NCI-H510A treated with DMSO at 0.1 percent for 48 hours (cell line): ENCODE measurements at places on chromosomes 11 and 22.
A peak's percentile ranks its signal among the peaks of the same experiment; 100 is the strongest.

DNA sequence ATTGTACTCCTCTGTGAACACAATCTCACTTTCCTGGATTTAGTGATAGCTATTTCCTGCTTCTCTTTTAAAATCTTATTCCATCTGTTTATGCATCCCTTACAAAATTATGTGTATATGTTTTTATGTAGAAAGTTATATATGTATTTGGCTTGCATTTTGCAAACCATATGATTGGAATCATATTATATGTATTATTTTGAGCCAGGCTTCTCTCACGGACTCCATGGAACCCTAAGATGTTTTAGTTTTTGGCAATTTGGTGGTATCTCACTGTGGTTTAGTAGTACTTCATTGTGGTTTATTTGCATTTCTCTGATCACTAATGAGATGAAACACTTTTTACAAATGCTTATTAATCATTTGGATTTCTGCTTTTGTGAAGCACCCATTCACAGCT, 507.3 kb upstream of the KIRREL3 start:
- DNase-seq = no peak

GRCh38 chr22:32605576-32605975, 131.0 kb downstream of the FBXO7 start:
- DNase-seq = no peak

DNA sequence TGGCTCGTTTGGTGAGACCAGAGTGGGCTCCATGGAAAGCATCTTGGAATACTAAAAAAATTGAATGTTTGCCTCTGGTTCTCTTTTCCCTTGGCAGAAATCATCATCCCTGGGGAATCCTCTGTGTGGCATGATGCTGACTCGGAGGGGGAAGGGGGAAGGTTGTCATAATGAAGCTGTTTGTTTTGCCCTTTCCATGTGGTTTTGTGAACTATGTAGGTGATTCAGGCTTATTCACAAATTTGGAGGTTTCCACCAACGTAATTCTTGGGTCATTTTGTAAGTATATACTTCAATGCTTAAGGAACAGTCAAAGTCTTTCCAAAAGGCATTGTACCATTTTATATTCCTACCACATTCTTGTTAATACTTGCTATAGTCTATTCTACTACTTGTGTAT, 754.0 kb upstream of the FAT3 start:
- no peak for DNase-seq

DNA sequence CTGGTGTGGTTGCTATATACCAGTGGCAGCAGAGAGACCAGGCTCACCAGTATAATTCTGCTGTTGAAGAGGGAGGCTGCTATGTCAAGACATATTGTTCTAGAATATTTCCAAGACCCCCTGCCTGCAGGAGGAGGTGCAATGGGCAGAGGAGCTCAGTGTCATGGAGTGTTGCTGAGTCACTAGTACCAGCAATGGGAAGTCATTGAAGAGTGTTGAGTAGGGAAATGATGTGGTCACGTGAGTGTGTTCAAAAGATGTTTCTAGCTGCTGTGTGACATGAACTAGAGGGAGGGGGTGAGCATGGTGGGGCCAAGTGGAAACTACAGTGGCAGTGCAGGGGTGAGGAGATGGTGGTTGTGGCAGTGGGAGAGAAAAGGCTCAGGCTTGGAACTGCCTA, 76.3 kb upstream of the BIRC3 start:
- peak; percentile 17 for DNase-seq

- no peak for DNase-seq
These were observed 6.9 kb downstream of the SMPD1 start for GRCh38 chr11:6397156-6397555.

- DNase-seq = no peak
These were observed 34.4 kb downstream of the TMEM225 start for GRCh38 chr11:123851110-123851509.

DNA sequence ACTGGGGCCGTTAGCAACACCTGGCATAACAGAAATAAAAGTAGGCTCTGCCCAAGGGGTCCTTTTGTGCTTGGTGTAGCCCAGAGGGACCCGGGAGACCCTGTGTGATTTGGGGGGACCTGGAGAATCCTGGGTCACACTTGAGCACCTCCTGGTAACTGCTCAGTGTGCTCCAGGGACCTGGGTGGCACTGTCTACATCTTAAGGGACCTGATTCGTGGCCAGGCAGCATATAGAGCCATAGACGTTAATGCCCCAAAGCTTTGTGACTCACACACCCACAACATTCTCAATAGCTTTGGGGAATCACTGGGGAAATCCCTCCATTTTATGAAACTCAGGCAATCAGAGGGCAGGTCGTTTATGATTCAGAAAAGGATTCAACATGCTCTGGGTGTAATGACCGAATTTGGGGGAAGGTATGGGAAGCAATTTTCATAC, 3.6 kb upstream of the IGF2 start:
- no peak for DNase-seq

DNA sequence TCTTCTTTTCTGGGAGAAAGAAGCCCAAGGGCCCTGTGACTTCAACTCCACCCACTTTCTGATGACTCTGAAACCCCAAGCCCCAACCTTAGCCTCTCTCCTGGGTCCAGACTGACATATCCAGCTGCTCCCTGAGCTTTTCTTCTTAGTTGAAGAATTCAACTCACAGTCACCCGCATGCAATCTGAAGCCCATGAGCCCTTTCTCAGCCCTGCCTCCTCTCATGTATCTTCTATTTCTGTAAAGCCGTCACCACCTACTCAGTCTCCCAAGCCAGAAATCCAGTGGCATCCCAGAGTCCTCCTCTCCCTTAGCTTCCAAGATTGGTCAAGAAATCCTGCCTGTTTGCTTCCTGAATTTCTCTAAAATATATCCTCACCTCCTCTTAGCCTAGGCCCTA, 7.1 kb upstream of the TMA7B start:
- no peak for DNase-seq

DNA sequence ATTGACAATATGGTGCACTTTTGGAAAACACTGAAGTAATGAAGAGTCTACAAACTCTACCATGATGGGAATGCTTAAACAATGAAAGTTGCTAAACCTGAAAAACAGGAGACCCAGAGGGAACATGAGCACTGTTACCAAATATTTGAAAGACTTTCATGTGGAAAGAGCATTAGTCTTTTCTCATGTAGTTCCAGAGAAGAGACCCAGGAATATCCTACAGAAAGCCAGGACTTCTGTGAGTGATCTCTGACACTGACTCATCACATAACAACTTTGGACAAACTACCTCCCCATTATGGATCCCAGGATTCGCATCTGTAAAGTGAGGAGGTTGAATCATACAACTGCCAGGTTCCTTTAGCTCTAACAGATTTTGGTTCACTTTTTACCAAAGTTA, 62.2 kb downstream of the FAM181B start:
- no peak for DNase-seq

- DNase-seq = no peak
These were observed 506.3 kb upstream of the LUZP2 start for GRCh38 chr11:23990346-23991164.

GRCh38 chr11:3155216-3155615, 9.9 kb downstream of the OSBPL5 start:
- no peak for DNase-seq

- no peak for DNase-seq
These were observed 48.4 kb downstream of the KCNJ4 start for GRCh38 chr22:38406617-38407016.

DNA sequence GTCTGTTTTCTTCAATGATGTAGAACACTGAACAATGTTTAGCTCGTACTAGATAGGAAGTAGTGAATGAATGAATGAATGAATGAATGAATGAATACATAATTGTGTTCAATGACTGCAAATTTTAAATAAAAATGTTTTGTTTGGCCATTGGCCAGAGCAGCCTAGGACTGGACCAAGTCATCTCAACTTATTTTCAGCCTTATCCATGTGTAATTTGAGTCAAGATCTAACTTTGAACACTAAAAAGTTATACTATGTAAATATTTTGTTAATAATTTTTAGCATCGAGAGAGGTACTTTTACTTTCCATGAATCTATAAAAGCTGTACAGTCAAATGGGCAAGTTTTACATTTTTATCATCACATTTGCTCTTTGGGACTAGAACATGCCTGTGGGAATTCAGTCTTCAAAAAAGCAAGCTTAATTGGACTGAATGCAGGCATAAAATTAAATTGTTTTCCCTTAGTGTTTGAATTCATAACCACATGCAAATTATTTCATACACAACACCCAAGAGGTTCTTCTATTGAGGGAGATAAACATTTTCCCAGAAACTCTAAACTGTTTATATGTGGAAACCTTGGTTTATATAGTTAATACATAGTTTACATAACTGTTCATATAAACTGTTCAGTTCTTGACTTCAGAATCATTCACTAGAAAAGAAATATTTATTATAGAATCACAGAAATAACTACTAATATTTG, 222.1 kb upstream of the ANO3 start:
- DNase-seq = no peak

- no peak for DNase-seq
These were observed 818.8 kb upstream of the CHORDC1 start for GRCh38 chr11:91041626-91042025.

DNA sequence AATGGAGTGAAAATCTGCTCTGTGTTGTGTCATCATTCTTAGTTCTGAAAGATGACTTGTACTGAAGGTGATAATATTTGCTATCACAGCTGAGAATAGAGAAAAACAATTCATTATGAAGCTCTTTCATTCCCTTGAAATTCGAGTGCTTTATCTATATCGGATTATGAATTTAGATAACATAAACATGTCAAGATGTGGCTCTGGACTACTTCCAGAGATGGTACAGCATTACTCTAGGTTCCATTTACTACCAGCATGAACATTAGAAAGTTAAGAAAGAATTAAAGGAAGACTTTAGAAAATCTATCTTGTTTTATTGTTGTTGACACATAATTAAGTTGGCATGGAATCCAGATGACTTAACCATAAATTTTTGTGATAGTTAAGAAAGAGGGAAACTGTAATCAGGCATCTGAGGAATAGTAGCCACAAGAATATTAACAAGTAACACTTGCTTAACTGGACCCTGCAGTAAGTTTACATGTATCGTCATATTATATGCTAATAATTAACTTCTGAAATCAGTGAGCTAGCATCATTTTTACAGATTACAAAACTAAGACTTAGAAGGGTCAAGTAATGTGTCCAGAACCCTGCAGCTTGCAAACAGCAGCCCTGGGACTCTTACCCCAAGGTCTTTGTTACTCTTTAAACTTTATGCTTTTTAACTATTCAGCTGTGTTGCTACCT, 182.6 kb downstream of the DDX10 start:
- DNase-seq = no peak

- DNase-seq = no peak
These were observed 1422.4 kb downstream of the LRRC4C start for GRCh38 chr11:40037005-40037404.

GRCh38 chr11:45858751-45859398, 11.6 kb downstream of the CRY2 start:
- no peak for DNase-seq

DNA sequence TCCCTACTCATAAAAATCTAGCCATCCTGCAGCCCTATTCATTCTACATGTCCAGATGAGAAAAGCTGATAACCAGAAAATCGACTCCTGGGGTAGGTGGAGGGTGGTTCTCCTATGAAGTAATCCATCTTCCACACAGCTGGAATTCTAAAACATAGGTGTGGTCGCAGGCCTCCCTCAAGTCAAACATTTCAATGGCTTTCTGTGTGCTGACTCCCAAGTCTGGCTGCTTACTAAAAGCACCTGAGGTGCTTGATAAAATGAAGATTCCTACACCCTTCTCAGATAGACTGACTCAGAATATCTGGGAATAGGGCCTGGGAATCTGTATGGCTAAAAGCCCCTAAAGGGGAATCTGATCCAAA, 26.1 kb downstream of the IRAG1 start:
- DNase-seq = no peak

- DNase-seq = no peak
These were observed 292.2 kb downstream of the ST3GAL4 start for GRCh38 chr11:126647735-126648134.

- DNase-seq = no peak
These were observed 59.1 kb upstream of the SLC22A12 start for GRCh38 chr11:64531906-64532312.

DNA sequence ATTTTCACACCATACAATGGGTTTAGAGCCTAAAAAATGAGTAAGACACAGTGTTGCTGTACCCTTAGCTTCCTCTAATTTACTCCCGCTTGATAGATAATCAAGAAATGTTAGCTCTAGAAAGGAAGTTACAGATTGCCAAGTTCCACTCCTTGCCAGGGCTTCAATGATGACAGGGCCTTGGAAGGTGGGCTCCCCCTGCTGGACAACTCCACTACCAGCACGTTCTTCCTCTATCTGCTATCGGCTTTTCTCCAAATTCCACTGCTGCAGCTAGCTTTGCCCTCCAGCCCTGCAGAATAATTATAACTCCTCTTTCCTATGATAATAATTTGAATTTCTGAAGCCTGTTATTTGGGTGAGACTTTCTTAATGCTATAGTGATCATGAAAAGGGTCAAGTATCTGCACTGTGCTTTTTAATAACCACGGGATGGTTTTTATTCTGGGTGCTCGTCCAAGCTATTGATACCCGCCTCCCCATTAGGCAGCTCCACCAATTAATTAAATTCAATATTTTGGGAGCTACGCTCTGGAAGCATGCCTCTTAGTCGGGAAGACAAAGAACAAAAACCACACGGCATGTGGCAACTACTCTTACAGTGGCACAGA, 9.0 kb downstream of the SYN3 start:
- DNase-seq = peak; percentile 18

GRCh38 chr11:12523180-12523924, 146.0 kb downstream of the PARVA start:
- DNase-seq = no peak

DNA sequence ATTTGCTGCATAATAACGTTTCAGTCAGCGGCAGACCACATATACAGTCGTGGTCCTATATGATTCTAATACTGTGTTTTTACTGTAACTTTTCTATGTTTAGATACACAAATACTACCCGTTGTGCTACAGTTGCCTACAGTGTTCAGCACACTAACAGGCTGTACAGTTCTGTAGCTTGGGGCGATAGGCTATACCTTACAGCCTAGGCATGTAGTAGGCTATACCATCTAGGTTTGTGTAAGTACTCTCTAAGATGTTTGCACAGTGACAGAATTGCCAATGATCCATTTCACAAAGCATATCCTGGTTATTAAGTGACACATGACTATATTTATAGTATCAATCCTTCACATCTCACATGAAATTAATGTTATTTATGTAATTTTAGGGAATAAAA, 78.2 kb downstream of the YAP1 start:
- peak; percentile 37 for DNase-seq

- no peak for DNase-seq
These were observed 1790.8 kb downstream of the LRRC4C start for GRCh38 chr11:39668640-39669039.

GRCh38 chr22:27462190-27462589, 339.4 kb downstream of the MN1 start:
- no peak for DNase-seq

DNA sequence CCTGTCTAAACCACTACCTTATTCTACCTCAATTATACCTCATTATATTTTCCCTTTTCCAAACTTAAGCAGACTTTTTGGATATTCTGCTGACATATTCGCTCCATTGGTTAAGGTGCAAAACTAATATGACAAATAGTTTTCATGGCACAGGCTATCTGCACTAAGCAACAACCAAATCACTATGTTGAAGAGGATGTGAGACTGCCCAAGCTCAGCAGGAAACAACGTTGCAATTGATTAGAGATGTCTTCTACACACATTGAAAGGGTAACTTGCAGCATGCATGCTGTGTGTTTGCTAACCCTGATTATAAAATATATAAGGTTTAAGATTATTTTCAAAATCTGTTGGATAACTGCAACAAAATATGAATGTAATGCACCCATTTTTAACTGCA, 61.6 kb downstream of the STK33 start:
- DNase-seq = no peak
